ENCODE measurements at places on chromosomes 2 and 18.

DNA sequence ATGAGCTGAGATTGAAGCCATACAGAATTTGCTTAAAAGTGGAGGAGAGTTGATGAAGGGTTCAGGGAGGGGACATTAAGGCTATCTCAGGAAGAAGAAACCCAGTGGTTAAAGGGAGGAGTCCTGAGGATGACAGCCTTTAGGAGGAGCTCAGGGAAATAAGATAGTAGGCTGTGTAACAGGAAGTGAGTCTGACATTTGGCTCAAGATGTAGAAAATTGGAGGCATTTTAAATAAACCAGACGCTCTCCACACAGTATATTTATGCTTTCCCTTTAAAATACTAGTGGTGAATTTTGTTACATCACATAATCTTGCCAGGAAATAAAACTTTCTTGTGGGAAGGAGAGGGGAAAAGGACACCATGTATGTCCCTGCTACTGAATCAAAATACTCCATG, 11.6 kb downstream of the KCNH7 start:
- DNase-seq: no peak

- no peak for DNase-seq
Measured at GRCh38 chr2:240619506-240620148, 5.7 kb upstream of the GPR35 start.

GRCh38 chr2:223647258-223647952, 45.2 kb upstream of the SCG2 start:
- no peak for DNase-seq

DNA sequence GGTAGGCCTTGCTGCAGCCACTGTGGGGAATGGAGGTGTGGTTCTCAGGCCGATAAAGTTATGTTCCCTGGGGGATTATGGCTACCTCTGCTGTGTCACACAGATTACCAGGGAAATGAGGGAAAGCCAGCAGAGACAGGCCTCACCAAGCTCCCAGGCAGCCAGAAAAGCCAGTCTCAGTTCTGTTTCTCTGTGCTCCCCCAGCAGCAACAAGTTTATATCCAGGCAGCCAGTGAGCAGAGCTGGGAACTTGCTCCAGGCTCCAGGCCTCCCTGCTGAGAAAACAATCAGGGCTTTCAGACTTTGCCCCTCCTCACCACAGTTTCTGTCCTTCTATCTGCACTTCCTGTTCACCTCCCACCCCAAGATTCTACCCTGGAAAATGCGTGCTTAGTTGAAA, 596.6 kb upstream of the GYPC start:
- DNase-seq: no peak

- no peak for DNase-seq
Measured at GRCh38 chr2:81495556-81495955, 1191.0 kb upstream of the LRRTM1 start.

GRCh38 chr2:225040142-225040541, 2.1 kb downstream of the DOCK10 start:
- no peak for DNase-seq

GRCh38 chr2:158498043-158498748, 41.4 kb downstream of the PKP4 start:
- no peak for DNase-seq

DNA sequence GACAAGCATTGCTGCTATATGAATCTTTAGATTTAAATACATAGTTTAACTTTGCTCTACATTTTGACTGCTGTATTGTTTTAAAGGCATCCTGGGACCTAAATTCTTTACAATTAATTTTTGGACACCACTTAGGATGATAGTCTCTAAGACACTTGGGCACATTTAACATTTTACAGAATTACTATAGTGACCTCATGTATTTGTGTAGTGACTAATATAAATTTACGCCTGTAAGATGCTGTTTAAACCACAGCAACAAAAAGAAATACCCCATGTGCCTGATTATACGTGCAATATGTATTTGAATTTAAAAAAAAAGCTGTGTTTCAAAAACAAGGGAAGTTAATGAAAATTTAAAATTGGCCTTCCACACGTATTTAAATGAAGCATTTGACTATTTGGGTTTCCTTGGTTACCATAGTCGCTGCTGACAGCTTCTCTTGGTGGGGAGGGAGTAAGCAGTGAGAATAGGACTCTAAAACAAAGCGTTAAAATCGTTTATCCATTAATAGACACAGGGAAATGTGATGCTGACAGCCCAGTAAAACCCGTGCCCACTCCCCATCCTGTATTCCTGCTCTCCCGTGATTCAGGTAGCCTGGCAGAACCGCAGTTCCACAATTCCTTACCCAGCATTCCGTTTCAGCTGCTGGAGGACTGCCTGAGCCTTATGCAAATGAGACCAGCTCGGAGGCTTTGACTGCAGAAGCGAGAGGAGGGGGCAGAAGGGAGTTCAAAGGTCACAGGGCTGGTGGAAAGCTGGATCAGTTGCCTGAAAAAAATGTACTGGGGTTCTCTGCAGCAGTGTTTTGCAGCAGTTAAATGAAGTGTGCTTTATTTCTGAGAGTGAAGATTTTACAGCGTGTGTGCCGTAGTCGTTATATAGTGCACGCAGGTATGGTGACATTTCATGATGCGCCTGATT, 104.3 kb downstream of the CSRNP3 start:
- no peak for DNase-seq

DNA sequence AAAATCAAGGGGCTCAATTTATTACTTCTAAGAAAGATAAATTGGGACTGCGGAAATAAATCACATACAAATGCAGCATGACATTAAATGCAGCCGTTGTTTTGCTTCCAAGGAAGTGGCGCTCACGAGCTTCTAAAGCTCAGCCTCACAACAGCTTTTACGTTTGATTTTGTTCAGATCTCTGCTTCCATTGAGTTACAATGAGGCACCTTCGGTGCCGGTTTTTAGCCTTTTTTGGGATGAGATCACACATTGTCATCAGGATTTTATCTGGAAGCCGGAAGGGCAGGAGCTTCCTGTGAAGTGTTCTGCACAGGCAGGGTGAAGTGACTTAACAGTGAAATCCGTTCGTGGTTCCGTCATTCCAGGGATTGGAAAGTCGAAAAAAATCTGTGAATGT, 209.8 kb downstream of the DCDC2C start:
- DNase-seq: no peak

GRCh38 chr2:206958261-206958660, 18.9 kb downstream of the CPO start:
- DNase-seq: no peak

DNA sequence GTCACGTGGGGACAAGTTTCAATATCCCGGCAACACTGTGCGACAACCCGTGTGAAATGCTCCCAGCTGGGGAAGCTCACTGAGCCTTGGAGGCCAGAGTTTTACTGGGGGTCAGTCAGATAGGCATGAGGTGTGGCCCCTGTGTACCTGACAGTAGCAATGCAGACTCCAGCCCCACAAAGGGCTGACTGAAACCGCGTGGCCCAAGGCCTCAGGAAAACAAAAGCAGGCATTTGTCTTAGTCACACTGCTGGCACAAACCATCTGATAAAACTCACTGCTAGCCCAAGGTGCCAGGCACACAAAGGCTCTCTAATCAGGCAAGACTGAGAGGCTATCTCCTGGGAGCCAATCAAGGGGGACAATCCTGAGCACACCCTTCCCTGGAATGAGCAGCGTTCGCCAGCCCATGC, 786.6 kb upstream of the RAB6C start:
- no peak for DNase-seq

- DNase-seq: no peak
Measured at GRCh38 chr2:62824388-62824787, 118.9 kb downstream of the EHBP1 start.

DNA sequence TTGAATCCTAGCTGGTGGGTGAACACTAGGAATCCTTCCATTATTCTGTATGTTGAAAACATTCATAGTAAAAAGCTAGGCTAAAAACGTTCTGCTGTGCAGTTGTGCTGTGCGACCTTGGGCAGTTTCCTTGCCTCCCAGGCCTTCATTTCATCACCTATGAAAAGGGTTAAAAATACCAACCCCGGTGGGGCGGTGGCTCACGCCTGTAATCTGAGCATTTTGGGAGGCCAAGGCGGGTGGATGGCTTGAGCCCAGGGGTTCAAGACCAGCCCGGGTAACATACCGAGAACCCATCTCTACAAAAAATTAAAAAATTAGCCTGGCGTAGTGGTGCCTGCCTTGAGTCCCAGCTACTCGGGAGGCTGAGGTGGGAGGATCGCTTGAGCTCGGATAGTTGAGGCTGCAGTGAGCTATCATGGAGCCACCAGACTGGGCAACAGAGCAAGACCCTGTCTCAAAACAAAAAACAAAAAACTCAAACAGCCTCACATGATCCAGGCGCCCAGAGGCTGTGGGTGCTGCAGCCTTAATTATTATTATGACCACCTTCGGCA, 2.9 kb upstream of the RRM2 start:
- no peak for DNase-seq

DNA sequence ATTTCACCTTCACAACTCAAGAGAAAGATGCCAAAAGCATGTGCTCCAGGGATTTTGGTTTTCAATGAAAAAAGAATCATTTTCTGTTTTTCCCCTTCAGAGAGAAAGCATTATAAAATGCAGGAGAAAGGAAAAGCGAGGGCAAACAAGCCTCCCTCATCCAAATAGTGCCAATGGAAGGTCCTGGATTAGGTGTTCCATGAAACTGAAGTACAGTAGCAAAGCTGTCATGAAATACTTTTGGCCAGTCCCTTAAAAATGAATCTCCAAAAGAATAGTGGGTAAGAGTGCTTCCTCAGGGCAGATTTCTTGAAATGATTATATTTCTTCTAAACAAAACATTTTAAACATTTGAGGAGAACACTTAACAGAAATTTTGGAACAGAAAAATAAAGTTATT, 182.1 kb upstream of the FOSL2 start:
- DNase-seq: no peak

DNA sequence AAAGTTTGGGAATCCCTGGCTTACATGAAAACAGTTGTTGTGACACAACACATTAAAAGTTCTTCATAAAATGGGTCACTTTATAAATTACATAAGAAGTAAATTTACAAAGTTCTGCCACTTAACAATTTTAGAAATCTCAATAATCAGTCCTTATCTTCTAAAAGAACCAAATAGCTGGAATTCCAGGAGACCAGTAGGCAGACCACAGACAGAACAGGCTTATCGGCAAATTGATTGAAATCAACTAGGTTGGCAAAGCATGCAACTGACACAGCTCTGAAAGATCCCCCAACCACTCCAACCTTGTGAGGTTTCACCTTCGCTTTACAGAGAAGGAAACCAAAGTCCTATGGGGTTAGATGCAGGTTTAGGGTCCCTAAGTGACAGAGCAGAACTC, 103.0 kb downstream of the DNER start:
- no peak for DNase-seq

- DNase-seq: no peak
Measured at GRCh38 chr2:236250909-236251579, 13.2 kb downstream of the ASB18 start.

DNA sequence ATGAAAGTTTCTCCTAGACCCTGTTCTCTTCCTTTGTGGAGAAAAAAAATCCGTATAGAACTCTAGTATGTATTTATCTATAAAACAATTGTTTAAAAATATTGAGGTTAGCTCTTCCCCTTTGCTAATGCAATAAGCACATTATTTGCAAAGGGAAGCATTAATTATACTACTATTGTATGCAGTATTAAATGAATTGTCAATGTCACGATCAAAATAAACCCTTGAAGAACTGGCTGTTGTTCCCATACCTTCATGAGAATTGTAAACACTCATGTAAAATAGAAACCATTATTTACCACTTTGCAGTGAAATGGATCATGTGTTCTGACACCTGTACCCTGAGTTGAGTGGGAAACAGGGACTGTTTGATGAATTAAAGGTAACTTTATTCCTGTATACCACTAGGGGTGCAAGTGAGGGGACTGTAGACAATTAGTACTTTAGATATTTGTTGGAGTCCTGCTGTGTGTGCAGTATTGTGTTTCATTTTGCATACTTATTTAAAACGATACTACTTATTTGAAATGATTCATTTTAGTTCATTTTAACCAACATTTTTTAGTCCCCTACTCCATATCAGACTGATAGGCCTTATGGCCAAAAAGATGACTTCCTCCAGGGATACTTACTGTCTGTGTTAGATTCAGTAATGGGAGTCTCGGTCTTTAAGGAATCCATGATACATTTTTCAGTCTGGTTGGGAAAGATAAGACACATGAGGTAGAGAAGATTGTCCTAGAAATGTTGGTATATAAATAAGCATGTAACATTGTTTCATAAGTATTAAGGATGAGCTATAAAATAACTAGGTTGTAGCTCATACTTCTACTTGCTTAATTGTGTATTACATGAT, 7.9 kb downstream of the PKP4 start:
- DNase-seq: no peak

DNA sequence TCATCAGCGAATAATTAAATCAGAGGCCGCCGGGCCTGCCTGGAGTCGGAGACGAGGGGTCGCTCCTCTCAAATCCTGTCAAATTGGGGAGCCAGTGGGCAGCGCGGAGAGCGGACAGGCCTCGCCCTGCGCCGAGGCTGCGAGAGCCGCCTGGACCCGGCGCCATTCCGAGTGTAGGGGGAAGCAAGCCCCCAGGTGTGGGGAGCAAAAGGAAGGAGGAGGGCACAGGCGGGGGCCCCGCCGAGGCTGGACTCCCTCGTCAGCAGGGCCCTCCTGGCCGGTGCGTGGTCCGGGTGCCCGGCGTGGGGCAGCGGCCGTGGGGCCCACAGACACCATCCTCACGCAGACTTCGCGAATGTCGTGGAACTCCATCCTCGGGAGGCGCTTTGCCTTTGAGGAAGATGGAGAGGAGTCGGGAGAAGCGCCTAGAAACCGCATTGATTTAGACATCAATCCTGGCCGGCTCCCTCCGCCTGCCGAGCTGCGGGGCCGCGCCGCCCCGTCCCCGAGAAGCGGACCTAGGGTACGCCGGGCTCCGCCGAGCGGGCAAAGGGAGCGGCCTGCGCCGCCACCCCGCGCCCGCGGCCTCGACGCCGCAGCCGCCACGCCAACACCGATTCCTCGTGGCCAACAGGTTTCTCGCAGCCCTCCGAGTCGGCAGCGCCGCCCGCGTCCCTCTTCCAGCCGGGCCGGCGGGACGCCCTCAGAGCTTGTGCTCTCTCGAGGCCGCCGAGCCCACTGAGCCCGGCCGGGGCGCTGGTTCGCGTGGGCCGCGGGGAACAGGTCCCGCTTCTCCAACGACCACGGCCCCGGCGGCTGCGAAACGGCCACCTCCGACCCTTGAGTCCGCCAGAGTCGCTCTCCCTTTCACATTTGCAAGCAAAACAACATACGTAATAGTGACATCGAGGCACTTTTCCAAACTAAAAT, 6.7 kb upstream of the ONECUT2 start:
- DNase-seq: no peak

DNA sequence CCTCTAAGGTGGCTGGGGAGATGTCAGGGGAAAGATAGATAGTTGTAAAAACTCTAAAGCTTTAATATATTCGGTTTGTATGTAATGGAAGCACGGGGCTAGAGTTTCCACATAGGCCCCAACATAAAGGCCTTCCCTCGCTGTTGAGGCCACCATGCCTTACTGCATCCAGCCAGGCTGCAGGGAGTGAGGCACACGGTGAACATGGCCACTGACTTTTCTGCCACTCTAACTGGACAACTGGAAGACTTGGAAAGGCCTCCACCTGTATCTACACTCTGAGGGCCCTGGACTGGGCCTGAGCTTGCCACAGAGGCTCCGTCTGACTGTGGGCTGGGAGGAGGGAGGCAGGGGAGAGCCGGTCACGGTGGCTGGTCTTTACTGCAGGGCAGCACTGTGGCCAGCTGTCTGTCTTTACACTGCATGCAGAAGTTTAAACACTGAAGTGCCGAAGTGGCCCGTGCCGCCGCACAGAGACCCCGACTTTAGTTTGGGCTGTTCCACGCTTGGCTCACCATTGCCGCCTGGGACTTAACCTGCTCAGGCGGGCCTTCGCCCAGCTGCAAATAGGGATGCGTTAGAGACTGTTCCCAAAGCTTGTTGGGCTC, 66.7 kb downstream of the EMILIN2 start:
- DNase-seq: no peak

GRCh38 chr18:5941890-5942289, 46.6 kb upstream of the TMEM200C start:
- DNase-seq: no peak
